Brain (organoid and tissue), 16 donors: ENCODE measurements at places on chromosomes 1 and 21.

DNA sequence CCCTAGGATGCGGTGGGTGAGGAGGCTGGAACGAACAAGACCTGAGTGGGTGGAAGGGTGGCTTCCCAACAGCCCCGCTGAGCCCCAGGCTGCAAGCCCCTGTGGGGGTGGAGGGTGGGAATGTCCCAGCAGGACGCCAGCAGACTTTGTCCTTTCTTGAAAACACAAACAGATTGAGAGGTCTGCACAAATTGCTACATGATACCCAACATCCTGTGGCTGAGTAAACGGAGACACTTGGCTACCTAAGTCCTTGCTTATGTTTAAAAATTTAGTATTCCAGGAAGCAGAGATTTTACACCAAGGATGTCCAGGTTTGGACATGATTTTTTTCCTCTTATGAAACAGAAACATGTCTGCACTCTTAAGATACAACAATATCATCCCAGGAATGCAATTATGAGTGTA lies 11.8 kb upstream of the F3 start:
- no peak for DNase-seq

GRCh38 chr1:183915625-183916510 lies 110.9 kb downstream of the RGL1 start:
- peak; percentile 91 for DNase-seq

GRCh38 chr1:164950541-164950986 lies 391.6 kb downstream of the PBX1 start:
- no peak for DNase-seq

DNA sequence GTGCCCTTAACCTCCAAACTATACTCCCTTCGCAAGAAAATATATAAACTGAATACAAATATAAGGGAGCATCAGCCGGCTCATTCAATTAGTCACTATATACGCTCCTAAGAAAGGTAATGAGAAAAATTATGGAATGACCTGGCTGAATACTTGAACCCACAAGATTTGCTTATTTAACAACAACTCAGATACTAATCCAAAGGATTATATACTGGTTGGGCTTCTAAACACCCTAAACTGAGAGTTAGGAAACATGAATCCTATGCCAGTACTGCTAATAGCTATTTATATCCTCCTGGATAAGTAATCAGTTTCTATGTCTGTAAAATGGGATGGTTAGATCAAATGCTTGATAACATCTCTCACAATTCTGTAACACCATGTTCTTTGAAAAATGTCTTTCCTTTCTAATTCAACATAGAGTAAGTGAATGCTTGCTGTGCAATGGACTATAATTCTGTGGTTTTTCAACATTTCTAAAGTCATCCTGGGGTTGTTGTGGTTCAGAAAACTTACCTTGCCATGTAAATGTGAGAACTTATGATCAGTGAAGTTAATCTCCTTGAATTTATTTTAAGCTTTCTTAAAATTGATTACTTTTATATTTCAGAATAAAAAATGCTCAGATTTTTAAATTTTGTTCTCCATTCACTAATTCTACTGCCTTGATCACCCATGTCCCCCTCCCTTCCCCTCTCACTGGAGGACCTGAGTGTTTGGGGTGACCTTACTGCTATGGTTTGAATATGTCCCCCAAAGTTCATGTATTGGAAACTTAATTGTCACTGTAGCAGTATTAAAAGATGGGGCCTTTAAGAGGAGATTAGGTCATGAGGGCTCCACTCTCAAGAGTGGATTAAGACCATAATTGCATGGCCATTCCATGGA lies 14.5 kb downstream of the DUSP10 start:
- no peak for DNase-seq

DNA sequence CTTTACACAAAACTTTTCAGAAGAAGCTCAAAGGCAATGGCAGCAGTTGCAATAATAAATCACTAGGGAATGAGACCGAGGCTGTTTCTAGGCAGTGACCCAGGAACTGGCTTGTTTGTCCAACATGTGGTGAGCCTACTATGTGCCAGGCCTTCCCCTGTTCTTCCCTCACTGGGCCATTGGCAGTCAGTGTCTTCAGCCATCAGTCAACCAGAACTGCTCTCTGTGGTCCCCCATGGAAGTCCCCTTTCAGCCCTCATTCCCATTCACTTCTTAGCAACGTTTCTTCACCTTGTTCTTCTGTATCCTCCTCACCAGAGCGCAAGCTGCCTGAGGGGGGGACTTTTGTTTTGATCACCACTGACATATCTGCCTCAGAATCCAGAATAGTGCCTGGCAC lies 274.1 kb downstream of the RRAGC start:
- DNase-seq = no peak

DNA sequence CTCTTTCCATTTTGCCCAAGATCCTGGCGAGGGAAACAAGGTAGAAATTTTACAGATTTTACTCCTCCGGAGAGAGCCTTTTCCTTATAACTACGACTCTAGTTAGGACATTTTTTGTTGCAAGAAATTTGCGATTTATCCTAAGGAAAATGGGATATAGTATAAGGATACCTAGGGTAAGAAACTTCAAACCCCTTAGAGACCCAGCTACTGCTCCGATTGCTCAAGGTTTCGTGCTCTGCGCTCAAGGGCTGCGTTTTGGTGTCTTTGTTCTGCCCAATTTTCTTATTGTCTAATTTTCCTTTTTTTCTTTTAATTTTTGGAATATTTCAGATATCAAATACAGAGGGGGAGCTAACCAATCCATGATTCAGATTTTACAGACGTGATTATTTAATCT lies 1.5 kb downstream of the TTC3 start:
- DNase-seq = no peak

GRCh38 chr1:178552856-178553255 lies 39.9 kb downstream of the TEX35 start:
- no peak for DNase-seq

DNA sequence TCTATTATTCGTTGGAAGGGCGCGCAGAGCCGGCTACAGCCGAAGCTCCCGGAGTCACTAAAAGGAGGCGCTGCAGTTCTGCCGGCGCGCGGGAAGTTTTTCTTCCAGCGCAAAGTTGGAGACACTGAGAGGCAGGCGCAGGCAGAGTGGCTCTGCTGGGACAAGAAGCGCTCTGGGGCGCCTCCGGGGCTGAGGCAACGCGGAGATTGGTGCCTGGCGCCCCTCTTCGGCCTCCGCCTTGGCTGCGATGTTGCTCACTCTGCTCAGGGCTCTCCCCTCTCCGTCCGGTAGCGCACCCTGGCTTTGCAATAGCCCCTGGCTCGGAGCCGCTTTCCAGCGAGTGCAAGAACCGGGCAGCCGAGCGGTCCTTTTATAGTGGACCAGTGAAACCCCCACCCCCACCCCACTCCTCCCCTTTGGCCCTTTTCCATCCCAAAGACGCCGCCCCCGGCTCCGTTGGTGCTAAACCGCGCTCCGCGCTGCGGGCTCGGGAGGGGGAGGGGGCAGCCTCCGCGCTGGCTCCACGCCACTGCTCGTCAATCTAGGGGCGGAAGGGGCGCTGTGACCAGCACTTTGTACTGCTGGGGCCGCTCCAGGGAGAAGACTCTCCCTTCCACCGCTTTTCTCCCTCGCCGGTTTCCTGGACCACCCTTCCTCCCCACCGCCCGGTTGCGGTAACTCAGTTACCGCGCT lies at the start of gene ADAMTS1:
TSS of gene ADAMTS1 (minus strand) at position 344 of the 693 bp plus-strand sequence. CDS start 455 bp downstream, outside the sequence.
- peak; percentile 86 for DNase-seq

- no peak for DNase-seq
These were observed 13.6 kb downstream of the G0S2 start for GRCh38 chr1:209688746-209689234.

- no peak for DNase-seq
These were observed 109.8 kb upstream of the COL6A1 start for GRCh38 chr21:45871616-45872236.

DNA sequence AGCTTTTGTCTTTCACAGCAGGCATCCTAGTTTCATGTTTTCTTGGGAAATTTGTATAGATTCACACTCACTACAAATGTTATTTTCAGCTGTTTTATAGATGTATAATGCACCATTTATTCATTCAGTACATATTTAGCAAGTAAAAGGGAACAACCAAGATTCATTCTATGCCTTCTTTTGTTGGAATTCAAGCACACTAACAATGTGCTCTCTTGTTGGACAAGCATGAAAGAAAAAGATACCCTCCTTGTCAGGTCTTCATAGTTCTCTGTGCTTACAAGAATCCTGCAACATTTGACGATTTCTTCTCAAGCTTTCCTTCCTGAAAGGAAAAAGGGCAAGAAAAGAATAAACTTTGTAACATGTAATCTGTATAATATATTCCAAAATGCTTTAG lies 456.0 kb downstream of the USP25 start:
- no peak for DNase-seq

DNA sequence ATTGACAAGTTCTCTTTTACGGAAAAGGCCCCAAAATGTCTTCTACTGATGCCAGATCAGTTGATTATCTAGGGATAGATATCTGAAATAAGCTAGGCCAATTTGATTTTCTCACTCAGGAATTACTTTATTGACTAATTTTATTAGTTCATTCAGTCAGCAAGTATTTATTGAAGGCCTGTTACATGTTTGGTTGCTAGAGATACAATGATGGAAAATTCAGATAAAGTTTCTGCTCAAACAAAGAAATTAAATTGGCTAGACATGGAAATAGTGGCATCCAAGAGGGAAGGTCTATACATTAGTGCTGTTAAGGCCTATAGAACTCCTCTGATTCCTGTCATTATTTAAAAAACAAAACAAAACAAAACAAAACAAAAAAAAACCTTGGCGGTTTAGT lies 56.5 kb downstream of the HS2ST1 start:
- no peak for DNase-seq

- no peak for DNase-seq
These were observed 133.6 kb downstream of the SYF2 start for GRCh38 chr1:25098717-25099116.

GRCh38 chr1:52738893-52739292 lies 12.6 kb downstream of the ZYG11B start:
- DNase-seq = no peak

DNA sequence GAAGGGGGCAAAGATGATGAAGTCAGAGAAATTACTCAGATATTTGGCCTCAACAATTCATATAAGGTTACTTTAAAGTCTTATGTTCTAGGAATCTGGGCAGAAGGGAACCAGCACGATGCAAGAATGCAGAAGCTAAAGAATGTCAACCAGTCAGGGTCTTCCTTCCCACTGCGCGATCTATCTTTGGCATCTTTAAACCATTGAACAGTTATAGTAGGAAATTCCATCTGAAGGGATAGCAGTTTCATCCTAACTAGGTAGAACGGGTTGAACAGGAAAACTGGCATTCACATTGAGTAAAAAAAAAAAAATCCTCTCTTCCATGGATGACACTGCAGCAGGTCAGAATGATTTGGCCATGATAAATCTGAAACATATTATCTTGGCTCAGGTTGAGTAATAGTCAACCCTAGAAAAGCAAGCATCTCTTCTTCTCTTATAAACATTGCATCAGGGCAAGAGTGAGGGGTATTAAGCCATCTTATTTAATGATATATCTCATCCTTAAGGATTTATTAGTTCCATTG lies 6.3 kb downstream of the CRCT1 start:
- no peak for DNase-seq

- no peak for DNase-seq
These were observed 10.0 kb downstream of the PCSK9 start for GRCh38 chr1:55049271-55049913.

DNA sequence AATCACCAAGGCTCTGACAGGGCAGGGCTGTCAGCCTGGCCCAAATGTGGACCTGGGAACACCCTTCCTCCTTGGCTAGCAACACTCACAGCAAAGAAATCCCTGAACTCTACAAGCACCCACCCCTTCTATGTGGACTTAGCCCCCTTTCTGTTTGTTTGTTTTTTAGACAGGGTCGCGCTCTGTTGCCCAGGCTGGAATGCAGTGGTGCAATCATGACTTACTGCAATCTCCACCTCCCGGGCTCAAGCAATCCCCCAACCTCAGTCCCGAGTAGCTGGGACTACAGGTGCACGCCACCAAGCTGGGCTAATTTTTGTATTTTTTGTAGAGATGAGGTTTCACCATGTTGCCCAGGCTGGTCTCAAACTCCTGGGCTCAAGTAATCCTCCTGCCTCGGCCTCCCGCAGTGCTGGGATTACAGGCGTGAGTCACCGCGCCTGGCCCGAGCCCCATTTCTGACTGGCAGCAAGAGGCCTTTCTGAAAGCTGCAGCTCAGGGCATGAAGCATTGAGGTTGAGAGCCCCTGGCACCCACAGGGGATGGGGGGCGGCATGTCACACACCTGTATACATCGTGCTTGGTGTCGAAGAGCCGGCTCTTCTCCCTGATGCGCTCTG lies 16.2 kb downstream of the RIPK4 start:
- no peak for DNase-seq

- no peak for DNase-seq
These were observed 24.8 kb upstream of the RNF19B start for GRCh38 chr1:32989160-32990050.

- peak; percentile 93 for DNase-seq
These were observed 127.9 kb downstream of the ZNF326 start for GRCh38 chr1:90122654-90123340.

- DNase-seq = no peak
These were observed 7.0 kb downstream of the LELP1 start for GRCh38 chr1:153210206-153210605.

DNA sequence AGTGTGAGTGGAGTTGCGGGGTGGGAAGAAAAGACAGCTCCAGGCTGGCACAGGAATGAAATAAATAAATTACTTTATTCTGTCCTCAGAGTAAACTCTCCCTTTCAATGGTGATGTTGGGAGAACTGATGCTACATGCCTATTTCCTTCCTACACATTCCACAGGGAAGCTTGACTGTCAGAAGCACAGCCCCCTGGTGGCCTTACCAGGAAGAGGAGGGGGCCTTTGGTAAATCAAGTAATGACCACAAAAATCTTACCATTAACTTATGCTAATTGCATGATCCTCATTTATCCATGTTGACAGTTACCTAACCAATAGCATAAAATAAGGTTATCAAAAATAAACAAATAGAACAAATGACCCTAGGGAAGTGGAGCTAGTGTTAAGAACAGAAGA lies 605.0 kb upstream of the PKN2 start:
- DNase-seq = peak; percentile 12

- DNase-seq = no peak
These were observed 102.6 kb downstream of the SELENOF start for GRCh38 chr1:86811142-86811924.

- no peak for DNase-seq
These were observed 49.0 kb downstream of the ABCA4 start for GRCh38 chr1:94071976-94072375.

DNA sequence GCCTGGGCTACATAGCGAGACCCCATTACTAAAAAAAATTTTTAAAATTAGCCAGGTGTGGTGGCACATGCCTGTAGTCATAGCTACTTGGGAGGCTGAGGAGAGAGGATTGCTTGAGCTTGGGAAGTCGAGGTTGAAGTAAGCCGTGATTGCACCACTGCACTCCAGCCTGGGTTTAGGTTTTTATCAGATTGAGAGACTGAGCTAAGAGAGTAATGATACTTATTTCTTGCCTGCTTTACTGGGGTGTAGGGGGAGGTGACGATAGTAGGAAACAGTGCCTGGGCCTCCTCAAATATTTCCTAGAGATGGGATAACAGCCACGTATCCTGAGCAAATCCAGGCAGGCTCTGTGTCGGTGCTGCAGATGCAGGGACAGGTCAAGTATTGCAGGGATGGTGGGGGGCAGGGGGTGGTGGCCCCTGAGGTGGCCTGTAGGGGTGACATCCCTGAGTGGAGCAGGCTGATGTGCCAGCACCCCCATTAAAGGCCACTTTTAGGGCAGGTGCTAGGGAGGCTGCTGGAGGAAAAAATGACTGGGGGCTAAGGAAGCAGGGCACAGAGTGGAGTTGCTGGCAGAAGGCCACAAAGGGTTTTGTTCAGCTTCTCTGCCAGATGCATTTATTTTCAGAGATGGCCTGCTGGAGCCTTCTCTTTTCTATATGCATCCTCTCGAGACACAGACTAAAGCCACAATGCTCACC lies 130.5 kb downstream of the RHOU start:
- DNase-seq = peak; percentile 41
